Brain microvascular endothelial cell (primary cell): ENCODE measurements at places on chromosomes 1 and 21.

DNA sequence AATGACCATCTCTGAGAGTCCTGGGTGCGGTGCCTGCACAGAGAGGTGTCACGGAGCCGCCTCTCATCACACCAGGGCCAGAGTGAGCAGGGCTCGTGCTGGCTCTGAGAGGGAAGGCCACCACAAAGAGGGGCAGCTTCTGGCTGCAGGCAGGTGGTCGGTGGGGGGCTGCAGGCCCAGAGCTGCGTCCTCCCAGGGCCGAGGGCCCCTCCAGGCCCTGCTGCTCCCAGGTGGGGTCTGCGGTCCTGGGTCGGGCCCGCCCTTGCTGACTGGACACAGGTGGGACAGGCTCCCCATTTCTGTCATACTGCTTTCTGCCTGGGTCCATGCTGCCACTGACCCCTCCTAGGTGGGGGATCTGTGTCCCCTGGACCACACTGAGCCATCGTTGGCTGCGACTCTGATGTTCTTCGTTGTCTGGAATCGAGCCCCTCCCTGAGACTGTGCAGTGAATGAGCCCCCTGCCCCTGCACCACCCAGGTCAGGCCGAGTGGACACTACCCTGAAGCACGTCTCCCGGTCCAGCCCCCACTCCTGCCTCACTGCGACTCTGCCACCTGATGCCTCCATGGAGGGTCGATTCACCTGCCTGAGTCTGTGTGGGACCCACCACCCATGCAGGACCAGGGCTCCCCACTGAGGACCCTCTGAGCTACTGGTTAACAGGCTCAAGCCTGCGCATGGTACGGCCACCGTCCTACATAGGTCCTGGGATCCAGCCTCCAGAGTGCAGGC lies 332.0 kb upstream of the VAMP3 start:
- no peak for DNase-seq

- DNase-seq, result no peak
Observed at GRCh38 chr1:196701144-196701543, 49.3 kb downstream of the CFH start.

GRCh38 chr1:246265481-246265880 lies 241.6 kb downstream of the SMYD3 start:
- DNase-seq, result no peak

- DNase-seq, result no peak
Observed at GRCh38 chr1:57088653-57089052, 122.8 kb upstream of the C8B start.

DNA sequence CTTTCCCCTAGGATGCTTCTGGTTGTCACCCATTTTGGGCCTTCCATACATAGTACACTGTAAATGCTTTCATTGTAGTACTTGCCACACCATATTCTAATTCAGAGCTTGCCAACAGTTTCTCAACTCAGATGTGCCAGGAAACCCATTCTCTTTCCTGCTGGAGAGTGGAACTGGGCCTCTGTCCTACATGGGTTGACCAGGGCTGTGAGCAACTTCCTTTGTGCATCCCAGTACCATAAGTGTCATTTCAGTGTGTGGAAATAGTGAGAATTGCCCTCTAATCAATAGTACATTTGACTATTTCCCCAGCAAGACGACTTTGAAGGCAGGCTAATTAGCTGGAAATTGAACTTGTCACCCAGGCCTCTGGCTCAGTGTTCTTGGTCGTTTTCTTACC lies 74.8 kb downstream of the MTR start:
- DNase-seq, result no peak

DNA sequence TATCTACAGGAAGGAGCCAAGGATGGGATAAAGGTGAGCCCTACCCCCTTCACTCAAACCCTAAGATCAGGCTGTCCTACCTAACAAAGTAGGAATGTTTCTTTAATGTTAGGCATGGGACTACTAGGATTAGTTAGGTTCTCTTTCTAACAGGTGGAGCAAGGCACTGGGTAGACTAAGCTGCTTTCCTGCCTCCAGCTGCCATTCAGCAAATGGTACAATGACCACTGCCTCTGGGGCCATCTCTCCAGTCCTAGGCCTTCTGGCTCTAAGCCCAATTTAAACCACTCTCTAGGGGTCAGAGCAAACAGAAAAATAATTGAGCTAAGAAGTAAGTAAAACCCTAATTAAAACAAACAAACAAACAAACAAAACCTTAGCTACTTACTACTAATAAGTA lies 15.7 kb upstream of the IPO9 start:
- DNase-seq, result no peak
